ENCODE measurements at places on chromosomes 1 and 21.

DNA sequence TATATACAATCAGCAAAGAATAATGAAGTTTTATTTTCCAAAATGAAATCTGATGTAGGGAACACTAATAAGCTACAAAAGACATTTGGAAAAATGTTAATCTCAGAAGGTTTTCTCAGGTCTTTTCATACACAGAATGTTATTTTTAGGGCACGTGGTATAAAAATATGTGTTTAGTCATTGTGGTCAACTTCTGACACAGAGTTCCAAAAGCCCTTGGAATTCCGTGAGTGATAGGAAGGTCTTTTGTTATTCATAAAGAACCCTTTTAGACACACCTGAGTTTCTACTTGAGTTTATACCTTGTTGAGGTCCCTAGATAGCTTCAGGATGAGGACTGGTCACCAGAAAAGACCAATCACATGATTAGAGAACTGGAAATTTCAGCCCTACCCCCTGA is 277.6 kb upstream of the NCAM2 start:
- DNase-seq, result no peak

DNA sequence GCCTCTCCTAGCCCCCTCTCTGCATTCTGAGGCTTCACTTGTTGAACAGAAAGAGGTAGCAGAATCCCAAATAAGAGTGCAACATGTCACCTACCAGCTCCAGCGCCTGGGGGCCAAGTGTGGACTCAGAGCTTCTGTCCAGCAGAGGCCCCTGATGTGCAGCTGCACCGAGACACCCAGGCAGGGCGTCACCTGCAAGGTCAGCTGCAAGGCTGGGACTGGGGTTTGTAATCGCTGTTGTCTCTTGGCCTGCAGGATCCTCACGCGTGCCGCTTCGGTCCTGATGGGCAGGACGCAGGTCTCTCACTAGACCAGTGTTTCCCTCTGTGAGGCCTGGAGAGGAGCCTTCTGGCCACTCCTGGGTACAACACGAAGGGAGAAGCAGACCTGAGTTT is 4.3 kb upstream of the SLX9 start:
- no peak for DNase-seq

DNA sequence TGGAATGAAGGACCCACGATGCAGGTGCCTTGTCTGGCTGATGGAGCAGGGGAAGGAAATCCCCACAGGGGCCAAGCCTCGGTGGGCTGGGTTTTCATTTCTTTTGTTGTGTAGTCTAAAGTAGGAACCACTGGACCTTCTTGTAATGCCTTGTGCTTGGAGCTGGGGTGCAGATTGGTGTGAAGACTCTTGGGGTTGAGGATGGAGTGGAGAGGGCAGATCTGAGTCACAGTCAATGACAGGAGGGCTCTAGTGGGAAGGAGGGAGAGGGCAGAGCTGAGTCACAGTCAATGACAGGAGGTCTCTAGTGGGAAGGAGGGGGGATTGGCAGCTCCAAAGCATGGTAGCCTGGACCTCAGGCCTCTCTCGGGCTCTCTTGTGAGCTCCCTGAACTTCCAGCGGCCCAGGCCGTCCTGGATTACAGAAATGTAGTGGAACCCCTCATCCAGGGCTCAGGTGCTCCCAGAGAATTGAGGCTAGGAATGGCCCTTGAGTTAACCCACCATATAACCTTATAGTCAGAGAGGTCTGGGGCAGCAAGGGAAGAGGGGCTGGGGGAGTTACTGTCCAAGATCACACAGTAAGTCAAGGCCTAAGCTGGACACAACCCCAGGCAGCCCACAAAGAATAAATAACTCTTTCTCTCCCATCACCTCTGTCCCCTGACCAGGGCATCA is 313.8 kb downstream of the MATN1 start:
- DNase-seq, result no peak

- DNase-seq, result no peak
Observed at GRCh38 chr1:164863056-164863455, 304.1 kb downstream of the PBX1 start.

DNA sequence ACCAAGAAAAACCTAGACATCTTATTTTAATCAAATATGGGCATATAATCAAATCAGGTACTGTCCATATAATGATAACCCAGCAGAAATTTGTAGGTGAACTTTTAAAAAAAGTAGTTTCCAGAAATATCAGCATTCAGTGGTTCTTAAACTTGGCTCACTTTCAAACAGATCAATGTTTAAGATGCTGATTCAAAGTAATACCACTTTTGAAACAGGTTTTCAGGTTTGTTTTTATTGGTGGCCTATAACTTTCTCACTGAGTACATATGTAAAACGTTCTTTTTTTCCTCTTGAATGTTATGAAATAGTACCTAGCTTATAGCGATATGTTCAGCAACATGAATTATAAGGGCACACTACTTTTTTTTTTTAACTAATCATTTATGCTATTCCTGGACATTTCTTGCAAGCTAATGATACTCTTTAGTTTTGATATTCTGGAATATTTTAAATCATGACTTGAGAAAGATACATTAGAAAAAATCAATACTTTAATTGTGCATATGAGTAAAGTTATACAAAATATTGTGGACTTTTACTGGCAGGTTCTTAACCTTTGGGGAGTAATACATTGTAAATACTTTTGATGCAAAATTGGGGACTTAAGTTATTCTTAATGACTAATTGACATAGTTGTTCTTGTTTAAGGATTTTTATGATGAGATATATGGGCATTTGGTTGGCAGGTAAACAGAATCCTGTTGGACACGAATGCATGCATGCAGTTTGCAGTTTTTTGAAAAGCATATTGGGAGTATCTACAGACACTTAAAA is 3.0 kb downstream of the NFIA start:
- no peak for DNase-seq

All from right forelimb (tissue), 1 donor.